ENCODE measurements at places on chromosomes 5 and 9. TPM values are rescaled to one million over a fixed set of nuclear protein-coding genes. Genes with fewer than 3 reads are reported as not detected.

PPP1R26 gene
- 16.6 TPM for total RNA-seq

HMMR gene
- total RNA-seq: 0.24 TPM

SLC22A4 gene
- total RNA-seq: 6.6 TPM

OTULIN gene
- 23.9 TPM for total RNA-seq

IL13 gene
- total RNA-seq: not detected

BARX1 gene
- not detected for total RNA-seq

PLPPR1 gene
- total RNA-seq: not detected

SPEF2 gene
- 8.4 TPM for total RNA-seq

SLC45A2 gene
- total RNA-seq: 0.15 TPM

PTCH1 gene
- 13.5 TPM for total RNA-seq

CCNI2 gene
- not detected for total RNA-seq

CCDC180 gene
- total RNA-seq: 5.9 TPM

RNF183 gene
- total RNA-seq: 0.57 TPM

HTR4 gene
- 0.11 TPM for total RNA-seq

PCDHA9 gene
- total RNA-seq: 0.35 TPM

OCLN gene
- total RNA-seq: 23.9 TPM

ANKRD55 gene
- not detected for total RNA-seq

MSMP gene
- not detected for total RNA-seq

TMEM232 gene
- total RNA-seq: 2.3 TPM

RNF44 gene
- total RNA-seq: 30.2 TPM

ZNF366 gene
- 1.1 TPM for total RNA-seq

SPINK7 gene
- not detected for total RNA-seq

CCL21 gene
- total RNA-seq: 37.9 TPM

SNX2 gene
- 76.5 TPM for total RNA-seq

CDH6 gene
- total RNA-seq: 2.5 TPM

DIMT1 gene
- 22.7 TPM for total RNA-seq

RBM18 gene
- total RNA-seq: 20.2 TPM

ADGRD2 gene
- total RNA-seq: not detected

DND1 gene
- total RNA-seq: 0.82 TPM

ABO gene
- total RNA-seq: 23.0 TPM

ADAMTS13 gene
- total RNA-seq: 2.7 TPM

PAXX gene
- 38.2 TPM for total RNA-seq

SLC1A1 gene
- total RNA-seq: 1.7 TPM

GLRA1 gene
- total RNA-seq: not detected

ARL14EPL gene
- not detected for total RNA-seq

FAM151B gene
- total RNA-seq: 2.8 TPM

PCDHA7 gene
- total RNA-seq: 0.86 TPM

UBTD2 gene
- 21.4 TPM for total RNA-seq

SLCO6A1 gene
- total RNA-seq: not detected

MAMDC2 gene
- 24.6 TPM for total RNA-seq

INSL6 gene
- total RNA-seq: not detected

MYMK gene
- total RNA-seq: not detected

HMCN2 gene
- total RNA-seq: 0.77 TPM

LIFR gene
- total RNA-seq: 115 TPM

CAVIN4 gene
- total RNA-seq: 0.38 TPM

GPRIN1 gene
- 0.12 TPM for total RNA-seq

GPR150 gene
- not detected for total RNA-seq

SYK gene
- 8.6 TPM for total RNA-seq

SLC25A48 gene
- 1.4 TPM for total RNA-seq

ZNF883 gene
- total RNA-seq: 2.5 TPM

OTP gene
- total RNA-seq: not detected

SLC36A2 gene
- total RNA-seq: not detected

HSD17B4 gene
- 91.2 TPM for total RNA-seq

RAB14 gene
- 31.6 TPM for total RNA-seq

IL5 gene
- not detected for total RNA-seq

Data from ovary (tissue), 10 donors.